Sigmoid colon (tissue), 7 donors: ENCODE measurements at places on chromosomes 4 and X. TPM values are rescaled to one million over a fixed set of nuclear protein-coding genes. Genes with fewer than 3 reads are reported as not detected.

TMEM184C gene
- 21.6 TPM for total RNA-seq

ATP8A1 gene
- 10.5 TPM for total RNA-seq

SSX2B gene
- total RNA-seq = not detected

PSMD10 gene
- 51.7 TPM for total RNA-seq

TDO2 gene
- total RNA-seq = 0.49 TPM

NAT8L gene
- total RNA-seq = 0.36 TPM

P2RY8 gene
- total RNA-seq = 0.68 TPM

SPANXN3 gene
- total RNA-seq = not detected

DNA sequence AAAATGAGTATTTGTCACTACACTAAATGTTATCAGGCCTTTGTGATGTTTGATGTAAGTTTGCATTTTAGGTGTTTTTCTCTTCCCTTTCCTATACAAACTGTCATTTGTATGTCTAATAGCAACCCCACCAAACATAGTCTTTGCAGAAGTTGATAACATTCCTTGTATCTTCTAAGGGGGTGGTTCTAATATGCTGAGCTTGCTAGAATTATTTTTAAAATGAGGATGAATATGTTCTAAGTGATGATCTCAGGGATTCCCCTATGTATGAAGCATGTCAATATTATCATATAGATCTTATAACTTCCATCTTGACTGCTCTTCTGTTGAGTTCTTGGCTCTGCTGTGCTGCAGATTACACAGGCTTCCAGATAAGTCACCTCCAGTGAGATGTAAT, 3.1 kb downstream of the CHM start:
- DNase-seq = no peak

DNA sequence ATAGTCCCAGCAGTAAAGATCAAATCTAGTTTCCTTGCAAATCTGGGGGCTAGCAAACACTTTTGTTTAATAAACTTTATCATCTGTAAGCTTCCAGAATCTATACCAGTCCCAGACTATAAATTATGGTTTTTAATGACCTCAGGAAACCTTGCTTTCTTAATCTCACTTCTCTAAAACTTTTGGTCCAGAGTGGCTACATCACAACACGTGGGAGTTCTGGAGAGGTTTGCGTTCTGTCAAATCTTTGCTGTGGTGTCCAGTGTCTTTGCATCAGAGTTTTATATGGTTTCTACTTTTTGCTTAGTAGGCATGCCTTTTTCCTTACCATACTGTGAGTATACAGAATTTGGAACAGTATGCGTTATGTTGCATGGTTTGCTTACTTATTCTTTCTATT, 193.9 kb downstream of the ANK2 start:
- no peak for DNase-seq

DNA sequence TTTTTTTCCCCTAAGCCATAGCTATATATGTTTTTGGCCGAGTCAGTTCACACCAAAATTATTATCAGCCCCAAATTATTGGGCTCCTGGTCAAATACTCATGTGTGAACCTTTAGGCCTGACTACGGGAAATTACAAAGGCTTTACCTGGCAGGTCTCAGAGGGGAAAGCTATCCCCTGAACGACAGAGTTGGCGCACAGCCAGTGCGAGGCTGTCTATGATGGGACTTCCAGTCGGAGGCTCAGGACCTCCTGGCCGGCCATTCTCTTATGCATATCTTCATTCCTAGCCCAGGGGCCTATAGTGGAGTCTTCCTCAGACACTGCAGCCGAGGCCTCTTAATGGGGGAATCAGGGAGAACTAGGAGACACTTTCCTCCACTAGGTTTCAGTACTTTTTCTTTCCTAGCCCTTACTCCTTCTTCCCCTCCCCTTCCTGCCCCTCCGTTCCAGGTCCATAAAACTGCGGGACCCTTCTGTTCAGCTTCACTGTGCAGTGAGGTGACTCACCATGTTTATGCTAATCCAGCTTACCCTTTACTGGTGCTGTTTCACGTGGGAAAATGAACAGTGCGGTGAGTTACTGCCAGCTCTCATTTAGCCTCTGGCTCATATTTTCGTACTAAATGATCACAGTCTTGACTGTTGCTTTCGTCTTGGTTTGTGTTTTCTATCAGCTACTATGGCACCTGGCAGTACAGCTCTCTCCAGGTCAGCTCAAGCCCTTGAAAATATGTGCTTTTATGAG, 533.9 kb downstream of the FSTL5 start:
- peak; percentile 61 for DNase-seq

DNA sequence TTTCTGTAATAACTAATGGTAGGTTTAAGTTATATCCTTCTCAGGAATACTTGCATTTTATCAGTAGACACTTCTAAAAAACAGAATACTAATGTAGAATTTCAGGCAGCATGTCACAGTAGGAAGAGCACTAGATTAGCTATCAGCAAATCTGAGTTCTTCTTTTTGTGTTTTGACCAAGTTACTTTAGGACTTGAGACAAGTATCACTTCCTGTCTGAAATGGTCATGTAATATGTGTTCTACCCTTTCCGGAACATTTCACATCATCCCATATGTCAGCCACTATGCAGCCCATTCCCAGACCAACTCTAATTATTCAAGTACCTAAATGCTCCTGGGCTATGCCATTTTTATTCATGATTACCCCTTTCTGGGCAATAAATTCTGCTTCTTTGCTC, 401.8 kb upstream of the RPS6KA3 start:
- DNase-seq = no peak

DNA sequence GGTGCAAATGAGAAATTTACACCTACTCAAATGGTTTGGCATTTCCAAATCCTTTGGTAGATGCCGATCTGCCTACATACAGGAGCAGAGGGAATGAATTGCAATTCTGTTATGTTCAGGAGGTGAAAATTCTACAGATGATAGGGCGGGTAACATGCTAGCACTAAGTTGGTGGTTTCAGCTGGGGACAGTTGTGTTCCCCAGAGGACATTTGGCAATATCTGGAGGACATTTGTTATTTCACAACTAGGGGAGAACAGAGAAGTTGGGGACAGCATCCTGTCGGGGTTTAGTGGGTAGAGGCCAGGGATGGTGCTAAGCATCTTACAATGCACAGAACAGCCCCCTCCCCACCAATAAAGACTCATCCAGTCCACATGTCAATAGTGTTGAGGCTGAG, 96.5 kb upstream of the PUDP start:
- DNase-seq = no peak

- no peak for DNase-seq
Measured at GRCh38 chr4:54783402-54784110, 125.8 kb downstream of the KIT start.

DNA sequence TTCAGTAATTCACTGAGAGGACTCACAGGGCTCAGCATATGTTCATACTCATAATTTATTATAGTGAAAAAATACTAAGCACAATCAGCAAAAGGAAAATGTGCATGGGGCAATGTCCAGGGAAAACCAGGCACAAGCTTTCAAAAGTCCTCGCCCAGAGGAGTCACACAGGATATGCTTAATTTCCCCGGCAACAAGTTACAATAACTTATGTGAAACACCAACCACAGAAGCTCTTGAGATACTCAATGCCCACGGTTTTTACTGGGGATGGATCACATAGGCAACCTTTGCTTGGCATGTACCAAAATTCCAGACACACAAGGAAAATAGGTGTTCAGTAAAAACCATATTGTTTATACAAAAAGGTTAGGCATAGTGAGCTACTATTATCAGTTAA, 38.5 kb upstream of the STPG2 start:
- DNase-seq = no peak

GRCh38 chrX:24321741-24322395, 8.0 kb upstream of the SUPT20HL2 start:
- no peak for DNase-seq

DNA sequence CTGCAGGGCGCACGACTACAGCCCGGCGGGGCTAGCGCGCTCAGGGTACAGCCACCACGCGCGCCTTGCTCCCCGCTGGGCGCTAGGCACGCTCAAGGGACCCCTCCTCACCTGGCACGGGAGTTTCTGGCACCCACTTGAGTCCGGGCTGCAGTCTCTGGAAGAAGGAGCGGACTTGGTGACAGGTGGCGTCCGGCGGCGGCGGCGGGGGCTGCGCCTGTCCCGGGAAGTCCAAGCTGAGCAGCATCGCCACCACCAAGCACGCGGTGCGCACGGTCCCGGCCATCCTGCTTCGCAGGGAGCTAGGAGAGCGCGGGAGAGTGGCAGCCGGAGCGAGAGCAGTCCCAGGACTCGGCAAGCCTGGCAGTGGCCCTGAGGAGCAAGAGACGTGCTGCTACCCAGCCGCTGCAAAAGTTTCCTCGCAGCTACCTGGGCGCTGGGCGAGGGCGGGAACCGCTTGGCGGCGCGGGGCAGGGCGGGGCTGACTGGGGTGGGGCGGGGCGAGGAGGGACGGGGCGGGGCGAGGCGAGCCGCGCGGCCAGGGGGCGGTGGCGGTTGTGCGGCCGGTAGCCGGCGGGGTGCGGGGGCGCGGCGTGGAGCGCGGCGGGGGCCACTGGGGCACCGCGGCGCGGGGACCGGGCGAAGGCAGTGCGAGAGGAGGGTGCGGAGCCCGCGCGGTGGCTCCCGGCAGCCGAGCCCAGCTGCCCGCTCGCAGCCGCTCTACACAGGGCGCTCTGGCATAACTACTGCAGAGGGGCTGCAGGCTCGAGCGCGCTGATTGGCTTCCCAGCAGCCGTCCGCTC, at the start of gene GPC3:
Gene GPC3 (minus strand): TSS at position 431 of the 803 bp plus-strand sequence.
- peak; percentile 72 for DNase-seq

DNA sequence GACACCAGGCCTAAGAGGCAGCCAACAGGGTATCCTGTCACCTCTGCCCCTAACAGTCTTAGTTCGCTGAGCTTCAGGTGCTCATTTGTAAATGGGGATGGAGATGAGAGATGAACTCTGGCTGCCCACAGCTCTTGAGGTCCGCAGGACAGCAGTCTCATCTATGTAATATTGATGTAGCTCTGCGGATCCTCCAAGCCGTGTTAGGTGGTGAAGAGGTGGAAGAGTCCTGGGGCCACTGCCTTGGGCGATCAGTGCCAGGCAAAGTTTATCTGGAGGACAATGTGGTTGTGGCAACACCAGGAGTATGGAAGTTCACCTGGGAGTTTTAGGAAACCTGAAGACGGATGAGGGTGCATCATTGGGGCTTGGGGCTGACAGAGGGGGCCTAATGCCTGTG, 13.4 kb downstream of the TRO start:
- no peak for DNase-seq

- DNase-seq = no peak
Measured at GRCh38 chr4:48015216-48015615, 1.3 kb downstream of the CNGA1 start.

GRCh38 chr4:152257601-152258066, 278.3 kb downstream of the FBXW7 start:
- no peak for DNase-seq

GRCh38 chrX:126342859-126343258, 176.8 kb upstream of the DCAF12L2 start:
- no peak for DNase-seq

GRCh38 chrX:119870626-119871131, 854 bp downstream of the RNF113A start:
- peak; percentile 52 for DNase-seq

GRCh38 chrX:10016519-10017132, 49.5 kb downstream of the CLDN34 start:
- peak; percentile 53 for DNase-seq

- DNase-seq = no peak
Measured at GRCh38 chr4:36891971-36892370, 352.6 kb upstream of the NWD2 start.

DNA sequence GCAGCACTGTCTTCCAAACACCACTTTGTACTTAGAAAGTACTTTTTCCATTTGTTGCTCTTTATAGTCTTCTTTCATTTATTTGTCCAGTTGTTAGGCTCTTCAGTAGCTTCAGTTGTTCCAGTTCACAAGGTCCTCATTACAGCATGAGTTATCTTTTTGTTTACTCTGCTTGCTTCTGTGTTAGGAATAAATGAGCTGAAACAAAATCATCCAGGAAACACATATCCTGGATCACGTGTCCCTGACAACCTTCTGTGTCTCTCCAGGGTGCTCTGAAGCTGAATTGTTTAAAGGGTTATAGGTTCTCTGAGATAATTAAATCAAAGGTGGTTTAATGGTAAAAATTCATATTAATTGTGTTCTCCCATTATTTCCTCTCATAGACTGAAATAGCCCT, 19.9 kb upstream of the KLHL8 start:
- DNase-seq = no peak

DNA sequence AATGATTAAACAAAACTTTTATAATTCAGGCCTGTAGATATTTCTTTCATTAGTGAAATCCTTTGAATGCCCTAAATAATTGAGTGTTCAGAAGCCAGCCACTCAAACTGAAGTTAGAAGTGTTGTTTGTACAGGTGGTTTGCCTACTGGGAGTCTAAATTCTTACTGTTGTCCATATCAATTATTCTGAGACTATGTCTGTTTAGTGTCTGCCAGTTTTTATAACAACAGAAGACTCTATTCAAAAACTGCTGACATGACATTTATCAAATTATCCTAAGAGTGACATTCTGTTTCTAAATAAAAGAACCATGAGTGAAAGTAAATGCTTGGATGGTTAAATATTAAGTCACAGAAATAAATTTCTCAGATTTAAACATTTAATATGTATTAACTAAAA, 375.1 kb downstream of the FAT4 start:
- DNase-seq = no peak

- DNase-seq = no peak
Measured at GRCh38 chrX:153465691-153466380, 4.5 kb downstream of the HAUS7 start.

DNA sequence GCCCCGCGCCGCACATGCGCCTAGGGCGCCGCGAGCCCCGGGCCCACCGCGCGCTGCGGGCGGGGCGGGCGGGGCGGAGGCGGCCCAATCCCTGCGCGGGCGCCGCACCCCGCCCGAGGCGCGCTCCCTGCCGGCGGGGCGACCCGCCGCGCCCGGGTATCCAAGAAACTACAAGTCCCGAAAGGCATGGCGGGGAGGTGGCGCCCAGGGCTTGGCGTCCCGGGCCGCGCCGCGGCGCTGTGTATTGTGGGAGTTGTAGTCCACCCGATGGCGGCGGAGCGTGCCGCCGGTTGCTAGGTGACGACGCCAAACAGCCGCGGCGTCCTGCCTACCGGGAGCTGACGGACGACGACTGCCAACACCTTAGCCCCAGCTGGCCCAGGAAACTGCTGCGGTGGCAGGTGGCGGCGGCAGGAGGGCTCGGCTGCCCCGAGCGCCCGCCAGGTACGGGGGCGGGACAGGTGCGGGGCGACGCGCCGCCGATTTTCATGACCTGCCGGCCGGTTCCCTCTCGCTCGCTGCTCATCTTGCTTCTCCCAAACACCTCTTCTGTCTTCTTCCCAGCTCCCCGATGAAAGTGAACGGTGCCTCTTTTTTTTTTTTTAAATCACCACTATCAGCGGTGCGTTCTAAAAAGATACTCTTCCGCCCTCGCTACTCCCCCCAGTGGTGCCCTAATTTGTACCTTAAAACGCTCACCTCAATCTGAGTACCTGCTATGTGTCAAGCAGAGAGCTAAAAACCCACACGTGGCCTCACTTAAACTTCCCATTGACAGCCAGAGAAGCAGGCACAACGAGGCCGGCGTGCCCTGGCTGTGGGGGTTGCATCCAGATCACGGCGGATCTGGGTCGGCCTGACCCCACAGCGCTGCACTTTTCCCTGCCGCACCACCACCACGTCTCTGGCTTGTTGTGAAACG, at the start of gene CFAP99:
Gene CFAP99 (plus strand): TSS at position 306 of the 922 bp plus-strand sequence.
- peak; percentile 98 for DNase-seq

GRCh38 chr4:81923140-81923539, 450.7 kb downstream of the HNRNPD start:
- DNase-seq = no peak
